Amygdala (tissue), 56 donors: ENCODE measurements at places on chromosomes 1 and 21.
A peak's percentile ranks its signal among the peaks of the same experiment; 100 is the strongest.

GRCh38 chr1:108190686-108191416, 9.3 kb downstream of the SLC25A24 start:
- no peak for DNase-seq

DNA sequence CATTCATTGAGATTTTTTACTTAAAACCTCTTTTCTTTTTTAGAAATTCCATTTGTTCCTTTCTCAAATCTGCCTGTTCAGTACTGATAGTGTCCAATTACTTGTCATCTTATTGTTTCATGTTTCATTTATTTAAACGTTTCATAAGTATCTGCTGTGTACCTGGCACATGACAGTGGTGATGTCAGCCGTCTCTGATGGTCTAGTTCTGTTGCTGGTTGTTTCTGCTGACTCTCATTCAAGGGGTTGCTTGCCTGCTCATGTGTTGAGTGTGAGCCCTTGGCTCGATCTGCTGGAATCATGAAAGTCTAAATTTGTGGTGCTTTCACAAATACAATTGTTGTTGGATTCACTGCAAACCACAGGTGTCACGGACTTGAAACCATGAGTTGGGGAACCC, 25.5 kb upstream of the C2CD2 start:
- DNase-seq = no peak

GRCh38 chr1:236016083-236016482, 48.8 kb downstream of the NID1 start:
- no peak for DNase-seq

DNA sequence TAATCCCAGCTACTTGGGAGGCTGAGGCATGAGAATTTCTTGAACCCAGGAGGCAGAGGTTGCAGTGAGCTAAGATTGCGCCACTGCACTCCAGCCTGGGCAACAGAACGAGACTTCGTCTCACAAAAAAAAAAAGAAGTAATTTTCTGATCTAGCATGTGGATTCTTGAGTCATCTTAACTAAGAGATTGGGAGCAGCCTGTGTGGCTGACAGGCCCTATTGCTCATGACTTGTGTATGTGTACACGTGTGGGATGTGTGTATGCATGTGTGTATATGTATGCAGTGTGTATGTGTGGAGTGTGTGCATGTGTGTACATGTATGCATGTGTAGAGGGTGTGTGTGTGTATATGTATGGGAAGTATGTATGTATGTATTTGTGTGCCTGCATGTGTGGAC, 29.5 kb downstream of the DOP1B start:
- DNase-seq = no peak

DNA sequence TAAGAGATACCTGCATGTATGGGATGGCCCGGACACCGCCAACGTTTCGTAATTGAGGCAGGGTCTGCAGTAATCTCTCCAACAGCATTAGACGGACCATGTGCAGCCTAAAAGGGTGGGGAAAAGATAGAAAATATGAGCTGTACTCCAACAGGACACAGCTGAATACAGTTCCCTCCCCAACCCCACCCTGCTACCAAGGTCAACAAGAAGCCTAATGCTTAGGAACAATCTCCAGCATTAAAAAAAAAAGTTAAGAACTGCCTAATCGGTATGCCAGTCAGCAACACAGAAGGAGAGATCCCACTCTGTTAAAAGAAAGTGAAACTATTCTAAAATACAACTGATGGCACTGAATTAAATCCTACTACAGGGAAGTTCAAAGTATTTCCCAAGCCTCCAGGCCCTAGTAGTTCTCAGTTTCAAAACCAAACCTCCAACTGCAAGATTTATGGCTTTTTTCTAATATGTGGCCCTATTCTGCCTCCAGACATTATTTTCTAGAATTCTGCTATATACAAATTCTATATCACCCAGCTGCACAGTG, 81.0 kb downstream of the UBR4 start:
- no peak for DNase-seq

GRCh38 chr1:18891426-18891780, 11.0 kb downstream of the ALDH4A1 start:
- no peak for DNase-seq

GRCh38 chr1:168835176-168835575, 106.2 kb upstream of the DPT start:
- no peak for DNase-seq

DNA sequence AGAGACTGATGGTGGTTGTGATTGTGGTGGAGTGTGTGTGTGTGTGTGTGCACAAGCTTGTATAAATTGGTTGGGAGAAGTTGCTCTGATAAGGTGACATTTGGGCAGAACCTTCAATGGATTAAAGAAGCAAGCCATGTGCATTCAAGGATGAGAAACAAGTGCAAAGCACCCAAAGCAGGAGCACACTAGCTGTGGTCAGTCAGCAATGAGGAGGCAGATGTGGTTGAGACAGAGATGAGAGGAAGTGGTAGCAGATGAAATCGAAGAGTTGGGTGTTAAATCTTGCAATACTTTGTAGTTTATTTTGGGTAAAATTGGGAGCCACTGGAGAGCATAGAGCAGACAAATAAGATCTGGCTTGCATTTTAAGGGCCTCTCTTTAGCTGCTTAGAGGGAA, 4.4 kb upstream of the PGBD5 start:
- no peak for DNase-seq

- no peak for DNase-seq
Observed at GRCh38 chr1:196180847-196181593, 427.2 kb downstream of the KCNT2 start.

DNA sequence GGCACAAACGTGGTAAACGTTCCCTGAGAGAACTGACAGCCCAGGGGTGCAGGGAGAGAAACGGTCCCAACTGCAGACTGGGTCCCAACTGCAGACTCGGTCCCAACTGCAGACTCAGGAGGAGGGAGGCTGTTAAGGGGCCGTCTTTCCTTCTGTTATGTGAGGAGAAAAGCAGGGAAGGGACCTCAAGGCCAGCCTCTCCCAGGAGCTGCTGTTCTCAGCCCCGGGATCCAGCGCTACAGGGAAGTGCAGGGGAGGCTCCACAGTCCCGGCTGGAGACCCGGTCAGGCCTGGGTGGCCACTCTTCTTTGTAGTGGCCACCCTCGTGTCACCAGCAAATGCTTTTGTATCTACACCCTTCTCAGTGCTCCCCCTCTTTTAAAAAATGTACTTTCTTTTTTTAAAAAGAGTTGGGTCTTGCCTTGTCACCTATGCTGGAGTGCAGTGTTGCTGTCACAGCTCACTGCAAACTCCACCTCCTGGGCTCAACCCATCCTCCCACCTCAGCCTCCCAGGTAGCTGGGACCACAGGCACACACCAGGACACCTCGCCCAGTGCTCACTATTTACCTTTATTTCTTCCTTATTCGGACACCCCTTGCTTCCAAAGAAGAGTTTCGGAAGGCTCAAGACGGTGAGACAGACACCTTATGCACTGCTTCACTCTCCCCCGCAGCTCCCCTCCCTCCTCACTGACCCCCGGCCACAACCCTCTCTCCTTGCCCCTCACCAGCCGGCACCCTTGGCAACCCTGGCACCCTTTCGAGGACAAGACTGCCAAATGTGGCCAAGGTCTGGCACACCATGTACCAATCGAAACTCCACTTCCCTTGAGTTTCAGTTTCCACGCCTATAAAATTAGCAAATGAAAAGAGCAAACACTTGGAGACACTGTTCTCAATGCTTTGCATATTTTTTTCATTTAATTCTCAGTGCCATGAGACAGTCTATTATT, 21.8 kb downstream of the CAPN2 start:
- peak; percentile 30 for DNase-seq

- DNase-seq = no peak
Observed at GRCh38 chr1:111695801-111696200, 43.4 kb downstream of the INKA2 start.

- DNase-seq = no peak
Observed at GRCh38 chr21:43600642-43601402, 58.5 kb downstream of the HSF2BP start.

DNA sequence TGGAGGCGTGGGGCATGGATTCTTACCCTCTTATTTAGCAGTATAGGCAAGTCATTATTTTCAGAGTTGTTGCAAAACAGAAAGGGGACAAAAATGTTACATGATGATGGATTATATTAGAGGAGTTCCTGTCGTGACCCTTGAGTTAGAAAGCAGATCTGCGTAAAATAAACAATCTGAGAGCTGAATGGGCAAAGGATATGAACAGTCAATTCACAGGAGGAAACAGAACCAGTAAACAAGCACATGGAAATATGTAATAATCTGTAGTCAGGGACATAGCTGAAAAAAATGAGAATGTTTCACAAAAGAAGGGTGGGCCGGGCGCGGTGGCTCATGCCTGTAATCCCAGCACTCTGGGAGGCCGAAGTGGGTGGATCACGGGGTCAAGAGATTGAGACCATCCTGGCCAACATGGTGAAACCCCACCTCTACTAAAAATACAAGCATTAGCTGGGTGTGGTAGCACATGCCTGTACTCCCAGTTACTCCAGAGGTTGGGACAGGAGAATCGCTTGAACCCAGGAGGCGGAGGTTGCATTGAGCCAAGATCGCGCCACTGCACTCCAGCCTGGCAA, 20.9 kb downstream of the RCAN1 start:
- no peak for DNase-seq

GRCh38 chr1:8299963-8300362, 18.0 kb upstream of the SLC45A1 start:
- no peak for DNase-seq

DNA sequence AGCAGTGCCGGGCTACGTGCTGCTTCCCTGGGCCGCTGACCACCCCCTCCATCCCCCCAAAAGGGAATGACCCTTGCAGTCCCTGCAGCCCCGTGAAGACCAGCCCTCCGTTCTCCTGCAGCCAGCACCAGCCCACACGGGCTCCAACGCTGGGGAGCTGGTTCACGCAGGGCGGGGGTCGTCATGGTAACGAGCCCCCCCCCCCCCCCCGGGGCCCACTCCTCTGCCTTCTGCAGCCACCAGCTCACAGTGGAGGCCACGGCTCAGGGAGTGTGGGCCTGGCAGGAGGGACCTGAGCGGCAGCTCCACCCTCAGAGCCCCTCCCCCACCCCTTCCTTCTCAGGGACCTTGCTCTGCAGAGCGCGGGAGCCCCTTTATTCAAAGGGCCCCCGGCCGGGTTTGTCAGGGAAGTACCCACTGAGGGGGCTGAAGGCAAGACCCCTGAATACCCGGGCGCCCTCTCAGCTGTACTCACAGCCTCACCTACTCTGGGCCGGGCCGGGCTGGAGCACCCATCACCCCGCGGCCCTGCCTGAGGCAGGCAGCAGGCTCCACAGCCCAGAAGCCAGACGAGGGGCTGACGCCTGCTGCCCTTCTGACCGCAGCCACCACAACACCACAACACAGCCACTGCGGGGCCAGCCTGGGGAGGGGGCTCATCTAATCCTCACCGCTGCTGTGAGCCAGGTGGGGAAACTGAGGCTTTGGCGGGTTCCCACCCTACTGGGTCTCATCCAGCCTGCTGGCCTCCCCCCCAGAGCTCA, 12.6 kb downstream of the MEGF6 start:
- no peak for DNase-seq

DNA sequence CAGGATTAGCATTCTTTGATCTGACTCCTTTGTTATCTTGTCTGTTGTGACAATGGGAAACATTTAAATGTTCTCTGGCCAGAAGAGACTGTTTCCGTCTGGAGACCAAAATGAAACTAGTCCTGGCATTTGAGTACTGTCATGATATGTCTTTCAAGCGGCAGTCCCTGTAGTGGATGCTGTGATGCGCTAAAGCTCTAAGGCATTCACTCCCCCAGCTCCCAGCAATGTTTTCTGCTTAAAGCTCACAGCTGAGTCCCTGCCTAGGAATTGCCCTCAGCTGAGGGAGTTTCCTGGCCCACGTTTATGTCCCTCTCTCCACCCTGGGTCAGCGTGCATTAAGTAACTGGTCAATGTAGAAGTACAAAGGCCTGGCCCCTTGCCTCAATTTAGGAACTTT, 109.4 kb downstream of the UCHL5 start:
- no peak for DNase-seq

- DNase-seq = no peak
Observed at GRCh38 chr1:205587581-205587980, 44.2 kb downstream of the ELK4 start.

GRCh38 chr1:229075217-229075616, 195.7 kb upstream of the RAB4A start:
- no peak for DNase-seq

- DNase-seq = no peak
Observed at GRCh38 chr1:228393268-228393701, 13.3 kb downstream of the TRIM11 start.

DNA sequence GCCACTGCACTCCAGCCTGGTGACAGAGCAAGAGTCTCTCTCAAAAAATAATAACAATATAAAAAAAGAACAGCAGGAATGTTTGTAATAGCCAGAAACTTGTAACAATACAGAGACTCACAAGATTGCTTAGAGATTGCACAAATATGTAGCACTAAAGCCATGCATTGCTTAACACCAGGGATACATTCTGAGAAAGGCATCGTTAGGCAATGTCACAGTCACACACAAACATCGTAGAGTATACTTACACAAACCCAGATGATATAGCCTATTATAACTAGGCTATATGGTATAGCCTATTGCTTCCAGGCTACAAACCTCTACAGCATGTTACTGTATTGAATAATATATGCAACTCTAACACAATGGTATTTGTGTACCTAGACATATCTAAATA, 45.3 kb downstream of the GPATCH2 start:
- no peak for DNase-seq

DNA sequence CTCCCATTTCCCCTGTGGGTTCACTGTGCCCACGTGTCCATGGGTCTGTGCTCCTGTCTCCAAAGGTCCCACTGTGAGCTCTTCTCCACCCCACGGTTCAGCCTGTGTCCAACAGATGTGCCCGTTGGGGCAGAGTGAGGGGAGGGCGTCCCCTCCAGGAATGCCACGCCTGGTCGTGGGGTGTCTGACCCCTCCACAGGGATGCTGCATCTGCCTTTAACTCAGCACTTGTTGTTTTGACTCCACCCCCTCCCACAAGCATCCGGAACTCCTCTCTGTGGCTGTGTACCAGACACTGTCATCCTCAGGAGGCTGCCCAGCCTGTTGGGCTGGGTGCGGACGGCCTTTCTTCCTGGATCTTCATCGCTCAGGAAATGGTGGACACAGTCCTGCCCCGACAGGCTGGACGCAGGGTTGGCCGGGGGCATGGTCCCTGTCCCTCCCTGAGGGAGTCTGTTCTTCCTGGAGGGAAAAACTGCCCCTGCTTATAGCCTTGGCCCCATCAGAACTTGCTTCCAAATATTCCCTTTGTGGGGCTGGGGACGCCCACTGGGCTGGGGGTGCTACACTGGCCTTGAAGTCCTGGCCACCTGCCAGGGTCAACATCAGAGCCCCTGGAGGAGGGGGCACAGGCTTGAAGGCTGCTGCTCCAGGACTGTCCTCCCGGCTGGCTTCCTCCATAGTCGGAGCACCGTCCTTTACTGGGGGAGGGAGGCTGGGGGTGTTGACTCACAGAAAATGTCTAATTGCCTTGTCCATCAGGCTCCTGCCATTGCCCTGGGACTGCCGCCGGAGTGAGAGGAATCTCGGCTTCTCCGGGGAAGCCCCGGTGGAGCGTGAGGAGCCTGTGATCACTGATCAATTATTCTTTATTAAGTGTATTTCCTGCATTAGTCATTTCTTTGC, 182.0 kb upstream of the C1orf174 start:
- DNase-seq = no peak

GRCh38 chr1:58971629-58972140, 187.8 kb upstream of the JUN start:
- no peak for DNase-seq
